ENCODE measurements at places on chromosomes 4 and X.
A peak's percentile ranks its signal among the peaks of the same experiment; 100 is the strongest.

GRCh38 chr4:42420140-42420539 is 22.9 kb downstream of the SHISA3 start:
- no peak overlapping the region for H3K4me3 ChIP-seq
- no peak overlapping the region for H3K27ac ChIP-seq
- H3K27me3 ChIP-seq: no peaks in the 10 kb centered on the region

DNA sequence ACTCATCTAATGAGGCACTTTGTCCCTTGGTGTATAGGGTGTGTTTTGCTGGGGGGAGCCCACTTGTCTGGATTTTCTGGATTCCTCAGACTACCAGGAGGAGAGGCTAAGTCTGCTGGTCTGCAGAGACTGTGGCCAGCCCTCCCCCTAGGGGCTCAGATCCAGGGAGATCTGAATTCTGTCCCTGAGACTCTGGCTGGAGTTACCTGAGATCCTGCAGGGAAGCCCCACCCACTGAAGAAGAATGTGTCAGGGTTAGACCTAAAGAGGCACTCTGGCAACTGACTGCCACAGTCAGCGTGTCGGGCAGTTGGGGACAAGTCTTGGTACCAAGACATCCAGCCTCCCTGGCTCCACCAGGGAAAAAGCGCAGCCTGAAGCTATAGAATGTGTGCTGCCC is 138.9 kb downstream of the DCAF12L2 start:
- no peaks in the 10 kb centered on the region for H3K4me1 ChIP-seq
- no peaks in the 10 kb centered on the region for H3K36me3 ChIP-seq
- H3K4me3 ChIP-seq: no peak overlapping the region
- no peak for DNase-seq

- H3K4me1 ChIP-seq: no peaks in the 10 kb centered on the region
- no peak overlapping the region for H3K4me3 ChIP-seq
- H3K36me3 ChIP-seq: no peaks in the 10 kb centered on the region
- no peaks in the 10 kb centered on the region for H3K27me3 ChIP-seq
- no peak overlapping the region for H3K27ac ChIP-seq
These were observed 28.1 kb downstream of the ADAM29 start for GRCh38 chr4:174946246-174946645.

- H3K36me3 ChIP-seq: peaks cover 43% of the 10 kb centered on the region
- no peaks in the 10 kb centered on the region for H3K27me3 ChIP-seq
- peak overlapping the region; percentile 95 for H3K27ac ChIP-seq
- H3K4me3 ChIP-seq: peak overlapping the region; percentile 27
These were observed 21.1 kb downstream of the ACOX3 start for GRCh38 chr4:8419222-8420041.

- H3K27me3 ChIP-seq: peaks cover 16% of the 10 kb centered on the region
- H3K4me3 ChIP-seq: no peak overlapping the region
- no peaks in the 10 kb centered on the region for H3K36me3 ChIP-seq
- no peaks in the 10 kb centered on the region for H3K4me1 ChIP-seq
- no peak overlapping the region for H3K27ac ChIP-seq
These were observed 363.8 kb upstream of the FTHL17 start for GRCh38 chrX:31435592-31435991.

GRCh38 chr4:14383652-14384051 is 618.6 kb upstream of the CPEB2 start:
- DNase-seq: no peak
- no peaks in the 10 kb centered on the region for H3K4me1 ChIP-seq
- H3K27me3 ChIP-seq: peaks cover 4% of the 10 kb centered on the region
- no peaks in the 10 kb centered on the region for H3K36me3 ChIP-seq
- no peak overlapping the region for H3K27ac ChIP-seq

GRCh38 chr4:182207830-182208396 is 35.3 kb upstream of the TENM3 start:
- H3K4me3 ChIP-seq: no peak overlapping the region
- H3K4me1 ChIP-seq: no peaks in the 10 kb centered on the region
- no peaks in the 10 kb centered on the region for H3K36me3 ChIP-seq
- no peak for DNase-seq
- H3K27ac ChIP-seq: no peak overlapping the region

DNA sequence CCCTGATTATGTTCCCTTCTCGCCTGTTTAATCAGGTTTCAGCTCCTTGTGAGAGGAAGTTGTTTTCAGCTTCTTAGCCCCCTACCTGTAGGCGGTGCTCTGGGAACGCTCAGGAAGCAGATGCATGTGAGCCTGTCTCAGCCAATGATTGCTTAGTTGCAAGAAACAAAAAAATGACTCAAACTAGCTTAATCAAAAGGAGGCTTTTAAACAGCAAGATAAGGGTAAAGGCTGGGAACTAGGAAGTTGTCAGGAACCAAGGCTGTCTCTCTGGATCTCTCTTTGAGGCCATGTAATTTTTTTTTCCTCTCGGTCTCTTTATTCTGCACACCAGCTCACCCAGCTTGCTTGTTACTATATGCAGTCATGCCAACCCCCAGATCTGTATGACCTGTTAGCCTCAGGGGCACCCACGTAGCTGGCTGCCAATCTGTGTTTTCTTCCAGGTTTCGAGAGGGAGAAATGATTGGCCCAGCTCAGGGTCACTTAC is 109.1 kb downstream of the PTTG2 start:
- H3K4me3 ChIP-seq: no peak overlapping the region
- peaks cover 25% of the 10 kb centered on the region for H3K4me1 ChIP-seq
- no peak for DNase-seq
- H3K27me3 ChIP-seq: no peaks in the 10 kb centered on the region
- H3K27ac ChIP-seq: no peak overlapping the region

DNA sequence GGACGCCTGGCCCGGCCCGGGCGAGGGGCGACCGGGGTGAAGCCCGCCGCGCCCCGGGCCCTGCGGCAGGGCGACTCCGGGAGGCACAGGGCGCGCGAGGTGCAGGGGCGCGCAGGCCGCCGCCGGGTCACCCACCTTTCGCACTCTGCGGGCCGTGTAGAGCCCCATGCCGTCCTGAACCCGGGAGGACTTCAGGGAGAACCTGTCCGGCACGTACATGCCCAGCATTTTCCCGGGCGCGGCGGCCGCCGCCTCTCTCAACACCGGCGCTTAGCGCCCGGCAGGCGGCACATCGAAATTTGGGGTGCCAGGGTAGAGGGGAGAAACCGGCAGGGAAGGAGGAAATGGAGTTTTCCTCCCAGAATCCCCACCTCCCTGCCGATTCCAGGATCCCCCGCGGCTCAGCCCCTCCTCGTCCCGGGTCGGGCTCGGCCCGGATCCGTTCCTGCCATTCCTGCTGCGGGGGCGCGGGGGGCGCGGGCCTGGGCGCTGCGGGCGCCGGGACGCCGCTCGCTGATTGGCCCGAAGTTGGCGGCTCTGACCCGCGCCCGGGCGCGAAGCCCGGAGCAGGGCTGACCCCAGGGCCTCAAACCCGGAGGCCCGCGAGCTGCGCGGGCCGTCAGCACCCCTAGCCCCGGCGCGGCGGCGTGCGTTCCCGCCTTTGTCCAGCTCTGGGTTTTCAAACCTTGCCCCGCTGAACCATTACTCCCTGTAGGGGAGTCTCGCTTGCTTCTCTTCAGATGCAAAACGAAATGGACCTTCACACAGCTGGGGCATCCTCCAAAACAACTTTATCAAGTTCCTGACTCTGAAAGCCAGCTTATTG is at the start of gene PRDM5:
TSS of gene PRDM5 (minus strand) at position 346 of the 826 bp plus-strand sequence. CDS start at position 228, 118 bp downstream.
- peaks cover 21% of the 10 kb centered on the region for H3K4me1 ChIP-seq
- H3K4me3 ChIP-seq: peak within 1 kb of the TSS; percentile 81
- peak; percentile 69 for DNase-seq
- peak within 1 kb of the TSS; percentile 74 for H3K27ac ChIP-seq
- peaks cover 40% of the 10 kb centered on the region for H3K27me3 ChIP-seq

- no peak overlapping the region for H3K4me3 ChIP-seq
- H3K4me1 ChIP-seq: no peaks in the 10 kb centered on the region
- no peak for DNase-seq
- H3K27me3 ChIP-seq: peaks cover 3% of the 10 kb centered on the region
- no peaks in the 10 kb centered on the region for H3K36me3 ChIP-seq
- H3K27ac ChIP-seq: no peak overlapping the region
These were observed 35.7 kb downstream of the PRKG2 start for GRCh38 chr4:81179326-81179725.

- DNase-seq: no peak
- peaks cover 17% of the 10 kb centered on the region for H3K36me3 ChIP-seq
- no peak overlapping the region for H3K4me3 ChIP-seq
- no peaks in the 10 kb centered on the region for H3K27me3 ChIP-seq
- peaks cover 15% of the 10 kb centered on the region for H3K4me1 ChIP-seq
- H3K27ac ChIP-seq: peak overlapping the region; percentile 30
These were observed 44.8 kb downstream of the HMGB2 start for GRCh38 chr4:173289353-173289727.

DNA sequence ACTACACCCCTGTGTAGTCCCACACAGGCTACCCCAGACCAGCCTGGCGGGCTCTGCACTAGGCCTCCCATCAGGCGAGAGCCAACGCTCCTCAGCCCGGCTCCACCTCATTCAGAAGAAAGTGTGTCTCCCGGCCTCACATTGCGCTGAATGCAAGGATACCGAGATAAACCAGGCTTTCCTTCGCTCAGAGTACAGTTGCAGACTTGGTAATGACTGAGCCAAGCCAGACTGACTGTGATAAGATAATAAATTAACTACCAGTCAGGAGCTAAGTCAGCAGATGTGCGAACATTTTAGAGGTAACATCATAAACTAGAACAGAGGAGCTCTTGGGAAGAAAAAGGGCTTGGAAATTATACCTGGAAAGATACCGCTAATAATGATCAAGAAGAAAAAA is 397.6 kb downstream of the TRIML1 start:
- DNase-seq: no peak
- no peaks in the 10 kb centered on the region for H3K36me3 ChIP-seq
- no peaks in the 10 kb centered on the region for H3K27me3 ChIP-seq
- no peaks in the 10 kb centered on the region for H3K4me1 ChIP-seq

GRCh38 chr4:157220371-157220881 is at the start of gene GRIA2:
Gene GRIA2 (plus strand): TSS chr4:157220728. CDS start chr4:157221043, 315 bp downstream.
- H3K4me1 ChIP-seq: no peaks in the 10 kb centered on the region
- no peak within 1 kb of the TSS for H3K4me3 ChIP-seq
- H3K27ac ChIP-seq: no peak within 1 kb of the TSS
- peak; percentile 29 for DNase-seq
- peaks cover 2% of the 10 kb centered on the region for H3K36me3 ChIP-seq

DNA sequence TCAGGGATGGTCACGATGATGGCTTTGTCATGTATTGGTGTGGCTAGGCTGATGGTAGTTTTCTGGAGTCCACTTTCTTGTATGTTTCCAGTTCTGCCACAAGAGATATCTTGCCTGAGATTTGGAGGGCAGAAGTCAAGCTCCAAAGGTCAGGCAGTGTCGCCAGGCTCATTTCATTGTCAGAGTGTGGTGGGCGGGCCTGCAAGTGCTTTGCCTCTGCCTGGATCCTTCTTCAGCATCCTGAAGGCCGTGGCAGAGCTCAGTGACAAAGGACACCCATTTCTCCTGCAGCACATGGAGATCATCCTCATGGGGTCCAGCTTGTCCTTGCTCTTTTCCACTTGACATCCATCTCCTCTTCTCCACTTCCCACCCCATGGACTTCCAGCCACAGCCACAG is 139.7 kb downstream of the SMIM20 start:
- H3K27ac ChIP-seq: no peak overlapping the region
- DNase-seq: no peak
- H3K4me1 ChIP-seq: peaks cover 15% of the 10 kb centered on the region
- H3K36me3 ChIP-seq: no peaks in the 10 kb centered on the region
- no peak overlapping the region for H3K4me3 ChIP-seq

DNA sequence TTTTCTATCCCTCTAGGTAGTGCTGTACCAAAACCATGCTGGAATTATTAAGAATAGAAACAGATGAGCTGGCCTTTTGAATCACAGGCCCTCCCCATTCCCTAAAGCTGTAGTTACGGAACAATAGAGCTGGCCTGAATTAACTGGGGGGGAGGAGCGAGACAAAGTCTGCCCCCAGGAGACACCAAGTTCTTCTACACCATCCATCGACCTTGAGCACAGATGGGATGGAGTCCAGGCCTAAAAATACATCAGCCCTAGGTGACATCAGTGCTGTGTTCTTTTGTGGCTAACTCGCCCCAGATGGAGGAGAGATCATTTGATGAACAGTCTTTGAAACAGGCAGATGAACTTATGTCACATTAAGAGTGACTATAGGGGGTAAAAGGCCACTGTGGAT is 49.6 kb downstream of the LHFPL1 start:
- peaks cover 4% of the 10 kb centered on the region for H3K4me1 ChIP-seq
- H3K36me3 ChIP-seq: no peaks in the 10 kb centered on the region
- no peak for DNase-seq
- H3K4me3 ChIP-seq: no peak overlapping the region
- no peak overlapping the region for H3K27ac ChIP-seq

DNA sequence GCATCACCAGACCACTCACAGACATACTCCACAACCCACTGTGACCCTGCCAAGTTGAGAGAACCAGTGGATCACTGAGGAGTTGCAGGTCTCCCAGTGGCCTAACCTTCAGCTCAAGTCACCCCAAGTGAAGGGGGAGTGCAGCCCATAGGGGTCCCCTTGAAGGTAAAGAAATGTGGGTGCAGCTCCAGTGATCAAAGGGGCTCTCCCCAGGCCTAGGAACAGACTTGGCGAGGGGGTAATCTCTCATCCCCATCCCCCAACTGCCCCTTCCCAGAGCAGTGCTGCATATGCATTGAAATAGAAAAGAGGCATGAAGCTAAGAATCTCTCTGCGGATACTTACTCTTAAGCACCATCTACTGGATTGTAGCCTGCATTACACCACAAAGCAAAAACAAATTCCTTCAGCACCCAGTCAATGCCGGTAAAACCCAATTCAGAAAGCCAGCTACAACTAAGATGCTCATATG is 27.0 kb downstream of the MAGEE1 start:
- H3K27me3 ChIP-seq: peaks cover 35% of the 10 kb centered on the region
- no peak overlapping the region for H3K27ac ChIP-seq
- peaks cover 1% of the 10 kb centered on the region for H3K4me1 ChIP-seq
- no peak for DNase-seq
- no peak overlapping the region for H3K4me3 ChIP-seq

- H3K4me1 ChIP-seq: peaks cover 7% of the 10 kb centered on the region
- no peaks in the 10 kb centered on the region for H3K27me3 ChIP-seq
- H3K4me3 ChIP-seq: no peak overlapping the region
- no peak overlapping the region for H3K27ac ChIP-seq
- no peak for DNase-seq
These were observed 23.6 kb downstream of the CFAP99 start for GRCh38 chr4:2442175-2442993.

GRCh38 chrX:31297881-31298280 is 226.0 kb upstream of the FTHL17 start:
- H3K27ac ChIP-seq: no peak overlapping the region
- no peak overlapping the region for H3K4me3 ChIP-seq
- peaks cover 30% of the 10 kb centered on the region for H3K27me3 ChIP-seq
- no peaks in the 10 kb centered on the region for H3K4me1 ChIP-seq
- DNase-seq: no peak

- H3K4me3 ChIP-seq: no peak overlapping the region
- no peaks in the 10 kb centered on the region for H3K36me3 ChIP-seq
- no peak for DNase-seq
- H3K27me3 ChIP-seq: peaks cover 9% of the 10 kb centered on the region
- H3K4me1 ChIP-seq: peaks cover 2% of the 10 kb centered on the region
These were observed 55.5 kb downstream of the SMIM20 start for GRCh38 chr4:25969374-25970155.

GRCh38 chrX:130848763-130849162 is 54.2 kb downstream of the ENOX2 start:
- H3K27me3 ChIP-seq: peaks cover 22% of the 10 kb centered on the region
- peaks cover 11% of the 10 kb centered on the region for H3K4me1 ChIP-seq
- H3K4me3 ChIP-seq: no peak overlapping the region

GRCh38 chr4:17322514-17322913 is 189.4 kb downstream of the QDPR start:
- H3K4me1 ChIP-seq: peaks cover 11% of the 10 kb centered on the region
- DNase-seq: no peak
- no peaks in the 10 kb centered on the region for H3K27me3 ChIP-seq
- H3K4me3 ChIP-seq: no peak overlapping the region
- H3K27ac ChIP-seq: no peak overlapping the region
- H3K36me3 ChIP-seq: no peaks in the 10 kb centered on the region

Measured in activated T-cell treated with anti-CD3 and anti-CD28 coated beads, Interleukin-2, amount 50 U/mL, for 24 hours (primary cell).